Muscle of leg (tissue), 16 donors: ENCODE measurements at places on chromosomes 11 and 22. TPM values are rescaled to one million over a fixed set of nuclear protein-coding genes. Genes with fewer than 3 reads are reported as not detected.

Gene SESN3
- polyA plus RNA-seq = 60.8 TPM

GRCh38 chr11:86372586-86372985, 2.1 kb upstream of the CCDC81 start:
- no peak for DNase-seq

Gene MICAL2
- polyA plus RNA-seq = 17.7 TPM

Gene OR5B21
- not detected for polyA plus RNA-seq

GRCh38 chr11:60953781-60954180, 1.8 kb upstream of the SLC15A3 start:
- DNase-seq = no peak

DNA sequence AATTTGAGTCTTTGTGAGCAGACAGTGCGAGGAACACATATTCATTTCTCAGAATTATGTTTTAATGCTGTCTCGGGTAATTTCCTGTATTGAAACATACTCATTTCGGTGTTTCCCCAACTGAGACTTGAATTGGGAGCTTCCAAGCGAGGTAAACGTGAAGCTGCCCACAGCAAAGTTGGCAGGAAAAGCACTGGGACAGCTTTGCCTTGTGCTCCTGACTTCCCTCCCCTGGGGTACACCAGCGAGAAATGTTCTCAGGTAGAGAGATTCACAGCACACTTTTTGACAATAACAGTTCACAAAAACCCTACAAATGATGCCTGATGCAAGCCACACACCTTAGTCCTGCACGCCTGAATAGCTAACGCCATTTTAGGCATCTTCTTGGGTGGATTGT, 3.1 kb downstream of the HTR3B start:
- no peak for DNase-seq

- DNase-seq = no peak
Measured at GRCh38 chr22:25082096-25082495, 117.6 kb upstream of the CRYBB3 start.

- peak; percentile 20 for DNase-seq
Measured at GRCh38 chr11:82790723-82791484, 57.2 kb upstream of the FAM181B start.

GRCh38 chr22:39311592-39312400, 7.6 kb downstream of the RPL3 start:
- no peak for DNase-seq

DNA sequence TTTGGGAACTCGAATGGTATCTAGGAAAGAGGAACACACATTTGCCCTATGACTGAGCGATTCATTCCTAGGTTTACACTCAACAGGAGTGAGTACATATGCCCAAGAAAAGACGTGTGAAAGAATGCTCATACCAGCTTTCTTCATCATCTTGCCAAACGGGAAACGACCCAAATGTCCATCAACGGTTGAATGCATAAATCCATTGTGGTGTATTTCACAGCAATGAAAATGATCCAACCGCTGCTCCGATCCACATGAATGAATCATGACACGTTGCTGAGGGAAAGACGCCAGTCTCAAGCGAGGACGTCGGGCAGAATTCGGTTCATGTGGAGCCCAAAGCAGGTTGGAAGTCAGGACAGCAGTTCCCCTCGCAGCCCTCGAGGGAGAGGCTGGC, 71.5 kb downstream of the CYTH4 start:
- DNase-seq = no peak

Gene HEPHL1
- polyA plus RNA-seq = 0.04 TPM

GRCh38 chr11:114564831-114565230, 5.2 kb upstream of the NXPE1 start:
- DNase-seq = peak; percentile 82
